ENCODE measurements at places on chromosomes 2 and 18. TPM values are rescaled to one million over a fixed set of nuclear protein-coding genes. Genes with fewer than 3 reads are reported as not detected.

Gene YIPF4
- 23.0 TPM for total RNA-seq

Gene CTDSP1
- total RNA-seq: 25.4 TPM

Gene CEP192
- total RNA-seq: 26.8 TPM

Gene G6PC2
- total RNA-seq: not detected

Gene ELOA2
- not detected for total RNA-seq

Gene DPY30
- 135 TPM for total RNA-seq

Gene CPO
- total RNA-seq: 0.46 TPM

Gene STPG4
- total RNA-seq: not detected

Gene CD8B2
- not detected for total RNA-seq

Gene ANKRD39
- total RNA-seq: 17.0 TPM

Gene WNT6
- not detected for total RNA-seq

Gene TXNDC2
- total RNA-seq: 0.09 TPM

Gene OXER1
- total RNA-seq: 2.7 TPM
